ENCODE measurements at places on chromosomes 4 and X. TPM values are rescaled to one million over a fixed set of nuclear protein-coding genes. Genes with fewer than 3 reads are reported as not detected.

Gene NR3C2
- 0.03 TPM for polyA plus RNA-seq

DNA sequence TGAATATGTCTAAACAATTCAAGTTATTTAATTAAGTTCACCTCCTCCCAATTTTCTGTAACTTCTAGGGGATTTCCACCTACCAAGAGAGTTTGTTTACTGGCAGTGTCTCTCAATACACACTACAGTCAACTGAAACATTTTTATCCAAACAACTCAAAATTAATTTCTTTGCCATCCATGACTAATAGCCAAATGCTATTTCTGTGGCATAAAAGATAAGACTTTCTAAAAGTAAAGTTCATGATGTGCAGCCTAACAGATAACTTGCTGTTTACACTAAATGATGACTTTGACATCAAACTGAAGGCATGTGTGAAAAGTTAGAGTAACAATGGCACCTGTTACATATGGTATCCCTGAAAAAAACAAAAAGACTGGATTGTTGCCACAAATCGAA, 7.3 kb downstream of the TAB3 start:
- no peaks in the 10 kb centered on the region for H3K36me3 ChIP-seq
- no peak for DNase-seq
- H3K27me3 ChIP-seq = no peaks in the 10 kb centered on the region
- no peak overlapping the region for H3K27ac ChIP-seq
- no peaks in the 10 kb centered on the region for H3K4me1 ChIP-seq

DNA sequence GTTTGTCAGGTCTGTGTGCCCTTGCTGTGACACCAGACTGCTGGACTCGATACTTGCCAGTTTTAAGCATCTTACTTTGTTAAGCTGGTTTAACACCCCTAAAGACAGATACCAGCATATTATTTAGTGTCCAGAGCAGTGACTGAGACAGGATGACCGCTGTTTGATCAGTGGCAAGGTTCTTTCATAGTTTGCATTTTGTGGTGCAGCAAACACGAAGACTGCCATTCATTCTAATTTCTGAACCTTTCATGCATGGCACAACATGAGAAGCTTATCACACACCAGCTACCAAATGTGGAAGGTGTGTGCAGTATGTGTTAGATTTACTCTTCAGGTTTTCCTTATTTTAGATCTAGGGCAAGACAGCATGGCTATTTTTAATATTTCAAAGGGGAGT, 28.2 kb downstream of the JADE1 start:
- H3K36me3 ChIP-seq = peaks cover 42% of the 10 kb centered on the region
- H3K27me3 ChIP-seq = no peaks in the 10 kb centered on the region
- H3K27ac ChIP-seq = no peak overlapping the region
- no peak for DNase-seq

- H3K27me3 ChIP-seq = peaks cover 8% of the 10 kb centered on the region
- DNase-seq = no peak
- H3K27ac ChIP-seq = no peak overlapping the region
- H3K4me3 ChIP-seq = no peak overlapping the region
Observed at GRCh38 chrX:131944936-131945902, 77.9 kb upstream of the STK26 start.

DNA sequence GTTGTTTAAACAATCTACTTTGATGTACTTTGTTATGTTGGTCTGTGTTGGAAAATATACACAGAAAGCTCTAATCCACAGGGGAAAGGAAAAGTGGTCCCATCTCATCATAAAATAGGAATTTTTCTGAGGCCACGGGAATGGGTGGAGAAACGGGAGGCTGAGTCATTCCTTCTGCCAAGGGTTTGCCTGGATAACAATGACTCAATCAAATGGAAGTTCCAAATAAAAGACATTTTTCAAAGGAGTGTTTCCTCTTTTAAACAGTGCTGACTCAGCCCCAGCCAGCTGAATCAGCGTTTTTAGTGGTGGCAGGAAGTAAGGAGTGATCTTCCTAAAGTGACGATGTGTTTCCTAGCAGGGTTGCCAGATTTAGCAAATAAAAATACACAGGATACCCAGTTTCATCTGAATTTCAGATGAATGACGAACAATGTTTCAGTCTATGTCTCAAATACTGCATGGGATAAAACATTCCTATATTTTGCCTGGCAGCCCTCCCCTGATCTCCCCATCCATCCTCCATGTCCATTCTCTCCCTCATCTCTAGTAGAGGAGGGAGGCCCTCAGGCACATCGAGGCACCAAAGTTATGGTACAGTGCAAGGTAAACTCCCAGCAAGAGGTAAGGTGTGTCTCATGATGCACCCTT, 345.4 kb upstream of the GATB start:
- H3K4me1 ChIP-seq = peaks cover 10% of the 10 kb centered on the region
- no peaks in the 10 kb centered on the region for H3K27me3 ChIP-seq

DNA sequence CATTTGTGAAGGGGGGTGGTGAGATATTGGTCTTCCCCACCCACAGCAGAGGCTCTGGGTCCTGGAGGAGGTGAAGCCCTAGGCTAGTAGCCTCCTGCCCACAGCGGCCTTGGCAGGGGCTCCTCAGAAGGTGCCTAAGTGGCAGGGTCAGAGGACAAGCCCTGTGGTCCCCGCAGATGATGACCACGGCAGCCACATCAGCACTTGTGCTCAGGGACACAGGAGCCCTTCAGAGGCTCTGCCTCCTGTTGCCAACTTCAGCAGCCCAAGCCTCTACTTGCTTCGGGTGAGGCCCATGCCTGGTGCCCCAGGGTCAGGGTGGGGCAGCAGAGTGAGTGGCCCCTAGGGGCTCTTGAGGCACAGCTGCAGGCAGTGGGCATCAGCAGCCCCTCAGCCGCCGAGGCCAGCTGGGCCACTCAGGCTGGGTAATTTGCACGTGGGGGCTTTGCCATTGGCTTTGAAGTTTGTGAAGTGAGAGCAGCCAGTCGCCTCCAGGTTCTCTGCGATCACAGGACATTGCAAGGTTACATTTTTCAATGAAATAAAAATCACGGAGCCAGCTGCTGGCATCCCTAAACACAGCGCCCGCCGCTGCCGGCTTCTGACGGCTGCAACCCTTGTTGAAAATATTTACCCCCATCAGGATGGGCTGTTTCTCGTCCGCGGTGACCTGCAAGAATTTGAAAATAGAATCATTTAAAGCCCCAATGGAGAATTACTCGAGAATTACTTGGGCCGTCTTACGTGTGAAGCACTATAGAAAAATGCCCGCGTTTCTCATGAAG, 108.5 kb downstream of the HMX1 start:
- H3K36me3 ChIP-seq = no peaks in the 10 kb centered on the region
- H3K27ac ChIP-seq = no peak overlapping the region
- H3K27me3 ChIP-seq = no peaks in the 10 kb centered on the region
- H3K4me1 ChIP-seq = no peaks in the 10 kb centered on the region
- no peak for DNase-seq

GRCh38 chr4:67020438-67020797, 524.9 kb downstream of the CENPC start:
- H3K27me3 ChIP-seq = no peaks in the 10 kb centered on the region
- H3K27ac ChIP-seq = no peak overlapping the region
- no peak for DNase-seq
- no peak overlapping the region for H3K4me3 ChIP-seq

Gene CFI
- polyA plus RNA-seq = 19.6 TPM

Gene GPR34
- not detected for polyA plus RNA-seq

Gene DMD
- polyA plus RNA-seq = 4.4 TPM

- H3K27me3 ChIP-seq = no peaks in the 10 kb centered on the region
- no peak overlapping the region for H3K27ac ChIP-seq
- no peaks in the 10 kb centered on the region for H3K36me3 ChIP-seq
- no peak overlapping the region for H3K4me3 ChIP-seq
- H3K4me1 ChIP-seq = no peaks in the 10 kb centered on the region
Observed at GRCh38 chrX:139423186-139423585, 107.4 kb upstream of the F9 start.

Gene FAM47E
- polyA plus RNA-seq = 2.5 TPM

- H3K4me3 ChIP-seq = peak within 1 kb of the TSS; percentile 86
- no peaks in the 10 kb centered on the region for H3K27me3 ChIP-seq
- DNase-seq = peak; percentile 66
Observed at GRCh38 chrX:66638591-66639500, at the start of gene EDA2R. Gene EDA2R, minus strand, starts transcription at chrX:66639078. Its CDS starts 23,058 bp downstream, at chrX:66616020.

Gene GAGE12E
- polyA plus RNA-seq = not detected

Gene TAF7L
- 0.39 TPM for polyA plus RNA-seq

Gene RAB9A
- polyA plus RNA-seq = 16.6 TPM

Gene USP17L25
- polyA plus RNA-seq = not detected

DNA sequence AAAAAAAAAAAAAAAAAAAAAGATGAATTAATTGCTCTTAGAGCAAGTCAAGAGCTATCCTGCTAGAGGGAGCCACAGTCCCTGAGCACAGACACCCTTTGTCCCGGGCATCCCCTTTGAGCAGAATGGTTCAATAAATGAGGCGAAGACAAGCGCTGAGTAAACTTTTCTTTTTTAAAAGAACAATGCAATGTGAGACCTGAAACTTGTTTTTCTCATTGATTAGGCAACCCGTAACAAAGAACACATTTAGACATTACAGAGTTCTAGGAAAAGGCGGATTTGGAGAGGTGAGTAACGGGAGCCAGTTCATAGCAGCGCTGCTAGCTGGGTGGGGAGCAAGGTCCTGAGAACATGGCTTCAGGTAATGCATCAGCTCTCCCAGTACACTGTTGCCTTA, 46.1 kb downstream of the GRK4 start:
- peaks cover 2% of the 10 kb centered on the region for H3K4me1 ChIP-seq
- H3K27me3 ChIP-seq = no peaks in the 10 kb centered on the region
- no peaks in the 10 kb centered on the region for H3K36me3 ChIP-seq
- no peak for DNase-seq
- no peak overlapping the region for H3K4me3 ChIP-seq
- H3K27ac ChIP-seq = no peak overlapping the region

DNA sequence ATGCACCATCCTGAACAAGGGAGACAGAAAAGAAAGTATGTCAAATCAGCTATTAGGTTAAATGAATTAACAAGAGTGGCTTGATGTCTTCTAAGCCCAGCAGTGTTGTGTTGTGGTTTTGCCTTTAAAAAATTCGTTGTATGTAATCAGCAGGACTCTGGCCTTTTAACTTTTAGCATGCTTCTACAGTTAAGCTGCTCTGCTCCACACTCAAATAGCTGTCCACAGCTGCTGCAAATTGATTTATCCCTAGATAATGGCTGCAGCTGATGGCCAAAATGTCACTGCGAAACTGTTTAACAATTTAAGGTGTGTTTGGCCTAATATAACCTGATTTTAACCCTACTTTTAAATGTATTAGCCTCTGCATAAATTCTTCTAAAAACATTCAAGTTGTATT, 85.8 kb downstream of the CXXC4 start:
- no peaks in the 10 kb centered on the region for H3K4me1 ChIP-seq
- no peaks in the 10 kb centered on the region for H3K36me3 ChIP-seq
- DNase-seq = no peak
- no peak overlapping the region for H3K4me3 ChIP-seq
- no peak overlapping the region for H3K27ac ChIP-seq

Gene AFM
- not detected for polyA plus RNA-seq

GRCh38 chr4:112752510-112752909, 115.6 kb downstream of the LARP7 start:
- no peaks in the 10 kb centered on the region for H3K36me3 ChIP-seq
- no peaks in the 10 kb centered on the region for H3K27me3 ChIP-seq
- H3K4me1 ChIP-seq = no peaks in the 10 kb centered on the region
- DNase-seq = no peak
- H3K27ac ChIP-seq = no peak overlapping the region

GRCh38 chr4:20176881-20177280, 74.8 kb upstream of the SLIT2 start:
- DNase-seq = no peak
- no peaks in the 10 kb centered on the region for H3K4me1 ChIP-seq
- H3K27me3 ChIP-seq = no peaks in the 10 kb centered on the region
- no peak overlapping the region for H3K27ac ChIP-seq
- no peak overlapping the region for H3K4me3 ChIP-seq

- H3K4me1 ChIP-seq = no peaks in the 10 kb centered on the region
- no peak for DNase-seq
- no peak overlapping the region for H3K4me3 ChIP-seq
- no peaks in the 10 kb centered on the region for H3K36me3 ChIP-seq
- H3K27ac ChIP-seq = no peak overlapping the region
Observed at GRCh38 chr4:3257103-3257555, 8.2 kb downstream of the MSANTD1 start.

Gene PRSS12
- polyA plus RNA-seq = 137 TPM

- H3K27me3 ChIP-seq = no peaks in the 10 kb centered on the region
- no peaks in the 10 kb centered on the region for H3K4me1 ChIP-seq
- no peak for DNase-seq
- no peak overlapping the region for H3K27ac ChIP-seq
- no peak overlapping the region for H3K4me3 ChIP-seq
Observed at GRCh38 chrX:10121787-10122186, 35.0 kb upstream of the CLCN4 start.

DNA sequence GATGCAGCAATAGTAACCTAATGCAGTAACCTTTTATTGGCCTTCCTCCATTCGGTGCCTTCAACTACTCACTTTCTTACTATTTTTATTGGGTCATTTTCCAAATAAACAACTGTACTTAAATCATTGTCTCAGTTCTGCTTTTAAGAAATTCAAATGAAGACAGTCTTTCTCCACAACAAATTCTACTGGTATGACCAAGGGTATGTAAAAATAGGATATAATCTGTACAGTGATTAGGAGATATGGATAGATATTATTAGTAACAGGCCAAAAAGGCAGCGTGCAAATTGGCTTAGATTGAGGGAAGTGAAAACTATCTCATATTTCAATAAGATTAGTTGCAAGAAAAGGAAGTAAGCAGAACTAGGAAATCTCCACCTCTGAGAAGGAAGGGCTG, 177.4 kb upstream of the PPP1R2C start:
- no peak overlapping the region for H3K27ac ChIP-seq
- H3K4me3 ChIP-seq = no peak overlapping the region
- no peaks in the 10 kb centered on the region for H3K4me1 ChIP-seq
- H3K27me3 ChIP-seq = no peaks in the 10 kb centered on the region
- H3K36me3 ChIP-seq = no peaks in the 10 kb centered on the region

DNA sequence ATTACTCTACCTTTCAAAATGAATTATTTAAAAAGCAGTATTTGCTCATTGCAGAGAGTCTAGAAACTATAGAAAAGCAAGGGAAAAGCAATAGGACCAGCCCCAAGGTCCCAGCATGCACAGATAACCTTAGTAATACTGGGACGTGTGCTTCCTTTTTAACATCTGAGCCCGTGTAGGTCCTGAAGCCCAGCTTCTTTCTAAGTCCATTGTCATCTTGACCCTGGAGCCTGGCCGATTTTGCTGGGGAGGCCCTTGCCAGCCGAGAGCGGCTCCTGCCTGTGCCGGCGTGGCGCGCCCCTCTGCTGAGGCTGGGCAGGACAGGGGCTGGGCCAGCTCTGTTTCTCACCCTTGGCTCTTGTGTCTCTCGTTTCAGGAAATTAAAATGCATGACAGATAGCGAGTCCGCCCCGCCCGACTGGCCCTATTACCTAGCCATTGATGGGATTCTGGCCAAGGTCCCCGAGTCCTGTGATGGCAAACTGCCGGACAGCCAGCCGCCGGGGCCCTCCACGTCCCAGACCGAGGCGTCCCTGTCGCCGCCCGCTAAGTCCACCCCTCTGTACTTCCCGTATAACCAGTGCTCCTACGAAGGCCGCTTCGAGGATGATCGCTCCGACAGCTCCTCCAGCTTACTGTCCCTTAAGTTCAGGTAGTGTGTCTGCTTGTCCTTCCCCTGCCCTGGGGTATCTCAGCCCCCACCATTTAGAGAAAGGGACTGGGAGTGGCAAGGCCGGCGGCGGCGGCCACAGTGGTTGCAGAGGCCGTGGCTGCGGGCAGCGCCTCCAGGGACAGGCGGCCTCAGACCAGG, 4.1 kb downstream of the MSANTD1 start:
- H3K4me1 ChIP-seq = no peaks in the 10 kb centered on the region
- no peak overlapping the region for H3K27ac ChIP-seq
- H3K36me3 ChIP-seq = no peaks in the 10 kb centered on the region
- DNase-seq = no peak
- H3K4me3 ChIP-seq = no peak overlapping the region

GRCh38 chr4:44722001-44722400, 4.4 kb downstream of the GNPDA2 start:
- no peak for DNase-seq
- H3K27ac ChIP-seq = no peak overlapping the region
- H3K27me3 ChIP-seq = no peaks in the 10 kb centered on the region
- peaks cover 20% of the 10 kb centered on the region for H3K36me3 ChIP-seq
- no peak overlapping the region for H3K4me3 ChIP-seq
